ENCODE measurements at places on chromosomes 3 and 15.
A peak's percentile ranks its signal among the peaks of the same experiment; 100 is the strongest.

GRCh38 chr3:128328546-128329458, 137.9 kb downstream of the DNAJB8 start:
- no peak for DNase-seq

- no peak for DNase-seq
These were observed 3.7 kb downstream of the CHST13 start for GRCh38 chr3:126527455-126528211.

DNA sequence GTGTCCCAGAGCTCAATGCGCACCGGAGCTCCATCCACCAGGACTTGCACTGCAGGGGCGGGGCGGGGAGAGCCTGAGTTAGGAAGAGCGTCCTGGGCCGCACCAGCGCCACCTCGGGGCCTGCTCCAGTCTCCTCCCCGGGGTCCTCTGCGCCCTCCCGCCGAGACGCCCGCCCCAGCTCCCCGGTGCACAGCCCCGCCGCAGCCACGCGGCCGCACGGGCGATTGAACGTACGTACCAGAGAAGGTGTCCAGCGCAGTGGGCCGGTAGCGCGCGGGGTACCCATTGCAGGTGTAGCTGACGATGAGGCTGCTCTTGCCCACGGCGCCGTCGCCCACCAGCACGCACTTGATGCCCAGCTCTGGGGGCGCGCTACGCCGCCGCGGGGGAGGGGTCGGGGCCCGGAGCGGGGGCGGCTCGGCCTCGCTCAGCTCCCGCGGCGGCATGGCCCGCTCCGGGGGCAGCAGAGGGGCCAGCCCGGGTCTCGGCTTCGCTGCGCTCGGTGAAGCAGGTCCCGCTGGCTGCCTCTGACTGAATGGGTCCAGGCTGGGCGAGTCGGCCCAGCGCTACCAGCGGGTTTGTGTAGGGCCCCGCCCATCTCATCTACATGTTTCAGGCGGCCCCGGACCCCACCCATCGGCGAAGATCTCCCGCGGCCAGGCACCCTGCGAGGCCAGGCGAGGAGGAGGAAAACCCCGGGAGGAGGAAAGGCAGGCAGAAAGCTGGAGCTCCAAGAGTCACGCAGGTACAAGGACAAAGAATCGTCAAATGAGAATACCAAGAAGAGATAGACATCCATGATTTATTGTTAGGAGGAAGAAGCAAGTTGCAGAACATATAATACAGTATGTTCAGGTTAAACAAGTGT, at the start of gene RHOV:
Gene RHOV (minus strand): TSS at position 541 of the 868 bp plus-strand sequence. CDS start 95 bp downstream, at position 446.
- DNase-seq: no peak

- DNase-seq: no peak
These were observed 306.5 kb downstream of the ROBO1 start for GRCh38 chr3:79461129-79461792.

GRCh38 chr3:4223777-4224176, 79.4 kb upstream of the SETMAR start:
- DNase-seq: no peak

- DNase-seq: no peak
These were observed 457.4 kb downstream of the SHQ1 start for GRCh38 chr3:72390841-72391240.

- no peak for DNase-seq
These were observed 42.3 kb downstream of the NR1D2 start for GRCh38 chr3:23987356-23987755.

DNA sequence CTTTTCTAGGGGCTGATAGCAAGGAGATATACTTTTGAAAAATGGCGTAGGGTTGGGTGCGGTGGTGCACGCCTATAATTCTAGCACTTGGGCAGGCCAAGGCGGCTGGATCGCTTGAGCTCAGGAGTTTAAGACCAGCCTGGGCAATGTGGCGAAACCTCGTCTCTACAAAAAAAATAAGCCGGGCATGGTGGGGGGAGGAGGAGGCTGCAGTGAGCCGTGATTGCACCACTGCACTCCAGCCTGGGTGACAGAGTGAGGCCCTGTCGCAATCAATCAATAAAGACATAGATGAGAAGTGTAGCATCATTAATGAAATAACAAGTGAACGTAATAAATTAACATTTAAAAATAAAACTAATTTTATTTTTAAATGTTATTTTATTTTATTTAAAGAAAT, 134.6 kb downstream of the SLCO3A1 start:
- DNase-seq: no peak

GRCh38 chr15:84023636-84024035, 211.9 kb upstream of the GOLGA6L4 start:
- peak; percentile 18 for DNase-seq

GRCh38 chr15:65334586-65335231, 30.2 kb downstream of the RNU5B-1 start:
- no peak for DNase-seq

- no peak for DNase-seq
These were observed 1.1 kb upstream of the TLNRD1 start for GRCh38 chr15:80999623-81000036.

- DNase-seq: no peak
These were observed 6.8 kb downstream of the SPINT1 start for GRCh38 chr15:40850576-40851112.

GRCh38 chr3:194327218-194328052, 23.7 kb downstream of the CPN2 start:
- no peak for DNase-seq

DNA sequence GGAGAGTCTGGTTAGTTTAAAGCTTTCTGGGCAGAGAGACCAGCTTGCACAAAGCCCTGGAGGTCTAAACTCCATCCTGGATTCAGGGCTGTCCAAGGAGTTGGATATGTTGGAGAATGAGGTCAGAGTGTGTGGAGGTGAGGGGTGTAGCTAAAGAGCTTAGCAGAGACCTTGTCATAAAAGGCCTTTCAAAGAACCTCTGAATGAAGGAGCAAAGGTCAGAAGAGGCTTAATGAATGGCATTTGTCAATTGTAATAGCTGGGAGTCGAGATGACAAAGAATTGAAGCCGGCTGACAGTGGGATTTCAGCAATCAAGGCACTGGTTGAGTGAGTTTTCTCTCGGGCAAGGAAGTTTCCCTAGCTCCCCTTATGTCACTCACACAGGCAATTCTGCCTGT, 202.6 kb downstream of the PDCD6IP start:
- no peak for DNase-seq

DNA sequence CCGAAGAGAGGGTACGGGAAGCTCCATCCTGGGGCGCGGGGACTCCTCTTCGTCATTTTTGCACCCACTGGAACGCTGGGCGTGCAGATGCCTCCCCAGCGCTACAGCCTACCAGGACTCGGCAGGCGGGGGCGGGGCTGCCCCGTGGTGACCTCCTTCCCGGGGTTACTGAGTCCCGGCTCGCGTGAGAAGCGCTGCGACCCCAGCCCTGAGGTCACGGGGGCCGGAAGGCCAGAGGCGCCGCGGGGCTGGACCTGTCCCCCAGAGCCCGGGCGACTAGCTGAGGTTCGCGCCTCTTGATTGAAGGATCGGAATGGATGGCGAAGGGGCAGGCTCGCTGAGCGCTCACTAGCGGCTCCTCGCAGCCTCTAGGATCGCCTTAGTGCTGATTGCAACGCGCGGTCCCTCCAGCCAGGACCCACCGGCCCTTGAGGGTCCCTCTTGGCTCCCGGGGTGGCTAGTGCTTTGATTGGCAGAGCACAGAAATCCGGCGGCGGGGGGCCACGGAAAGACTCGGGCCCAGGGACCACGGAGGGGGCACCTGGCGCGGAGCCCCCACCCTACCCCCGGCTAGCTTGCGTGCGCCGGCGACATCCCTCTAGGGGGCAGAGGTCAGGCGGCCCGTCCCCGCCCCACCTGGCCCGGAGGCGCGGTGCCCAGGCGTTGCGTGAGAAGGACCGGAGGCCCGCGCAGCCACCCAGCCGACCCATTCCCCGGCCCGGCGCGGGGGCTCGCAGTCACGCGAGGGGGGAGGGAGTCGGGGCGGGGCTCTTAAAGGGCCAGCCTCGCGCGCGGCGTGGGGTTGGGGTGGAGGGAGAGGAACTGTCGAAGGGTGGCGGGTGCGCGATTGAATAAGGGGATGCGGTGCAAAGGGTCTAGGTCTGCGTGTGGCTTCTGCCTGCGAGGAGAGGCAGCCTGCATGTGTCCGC, 781 bp upstream of the CYP1A1 start:
- no peak for DNase-seq

GRCh38 chr15:62828364-62828763, 214.2 kb upstream of the TPM1 start:
- DNase-seq: no peak
